Stimulated activated CD8-positive, alpha-beta memory T cell treated with anti-CD3 and anti-CD28 coated beads, Interleukin-4, amount 100 ng/mL, for 24 hours (primary cell): ENCODE measurements at places on chromosomes 1 and 21.

DNA sequence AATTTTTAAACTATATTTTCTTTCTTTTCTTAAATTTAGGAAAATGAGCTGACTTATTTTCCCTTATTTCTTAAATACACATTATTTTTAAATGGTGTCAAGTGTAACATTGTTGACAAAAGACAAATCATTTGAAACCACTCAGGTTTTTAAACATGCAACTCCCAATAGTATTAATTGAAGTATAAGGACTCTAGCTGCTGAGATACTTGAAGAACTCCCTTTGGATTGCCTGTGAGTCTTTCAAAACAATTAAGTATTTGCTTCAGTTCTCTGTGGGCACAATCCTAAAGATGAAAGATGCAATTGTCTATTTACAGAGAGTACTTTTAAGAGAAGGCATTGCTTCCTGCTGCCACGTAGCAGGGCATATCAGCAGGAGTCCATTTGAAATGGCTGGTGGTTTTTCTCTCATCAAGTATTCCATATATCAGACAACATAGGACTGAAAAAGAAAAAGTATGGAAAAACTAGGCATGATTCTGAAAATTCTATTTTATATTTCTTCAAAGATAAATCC lies 373.4 kb downstream of the NEGR1 start:
- no peak for DNase-seq

DNA sequence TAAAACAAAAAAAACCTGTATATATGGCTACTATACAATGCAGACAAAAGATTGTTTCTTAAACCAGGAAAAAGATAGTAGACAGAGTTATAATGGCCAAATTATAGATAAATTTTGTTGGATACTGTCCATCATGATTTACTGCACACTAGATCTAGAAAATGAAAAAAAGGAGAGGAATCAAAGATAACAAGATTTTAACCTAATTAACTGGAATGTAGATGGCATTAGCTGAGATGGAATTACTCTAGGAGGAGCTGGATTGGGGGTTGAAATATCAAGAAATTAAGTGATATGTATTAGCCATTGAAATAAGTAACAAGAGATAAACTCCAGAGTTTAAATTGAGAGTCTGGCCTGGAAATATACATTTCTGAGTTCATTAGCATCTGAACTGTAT lies 1489.1 kb downstream of the PLA2G4A start:
- no peak for DNase-seq

DNA sequence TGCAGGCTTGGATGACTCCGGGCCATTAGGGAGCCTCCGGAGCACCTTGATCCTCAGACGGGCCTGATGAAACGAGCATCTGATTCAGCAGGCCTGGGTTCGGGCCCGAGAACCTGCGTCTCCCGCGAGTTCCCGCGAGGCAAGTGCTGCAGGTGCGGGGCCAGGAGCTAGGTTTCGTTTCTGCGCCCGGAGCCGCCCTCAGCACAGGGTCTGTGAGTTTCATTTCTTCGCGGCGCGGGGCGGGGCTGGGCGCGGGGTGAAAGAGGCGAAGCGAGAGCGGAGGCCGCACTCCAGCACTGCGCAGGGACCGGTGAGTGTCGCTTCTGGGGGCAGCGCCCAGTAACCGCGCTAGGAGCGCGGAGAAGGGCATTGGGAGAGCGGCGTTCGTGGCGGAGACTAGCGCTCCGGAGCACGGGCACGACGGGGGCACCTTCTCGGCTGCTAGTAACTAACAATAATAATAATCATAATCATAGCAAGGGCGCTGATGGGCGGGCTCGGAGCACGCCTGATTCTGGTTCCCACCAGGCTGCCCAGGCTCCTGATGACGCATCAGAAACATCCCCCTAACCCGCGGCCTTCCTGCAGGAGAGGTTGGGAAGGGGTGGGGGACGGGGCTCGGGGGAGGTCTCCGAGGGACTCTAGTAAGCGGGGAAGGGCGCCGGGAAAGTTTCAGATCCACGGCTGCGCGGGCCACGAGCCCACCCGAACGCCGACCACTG lies at the start of gene MX1:
MX1 (plus strand) TSS at position 286 of the 722 bp plus-strand sequence. CDS start 5,832 bp downstream, outside the sequence.
- peak; percentile 70 for DNase-seq

DNA sequence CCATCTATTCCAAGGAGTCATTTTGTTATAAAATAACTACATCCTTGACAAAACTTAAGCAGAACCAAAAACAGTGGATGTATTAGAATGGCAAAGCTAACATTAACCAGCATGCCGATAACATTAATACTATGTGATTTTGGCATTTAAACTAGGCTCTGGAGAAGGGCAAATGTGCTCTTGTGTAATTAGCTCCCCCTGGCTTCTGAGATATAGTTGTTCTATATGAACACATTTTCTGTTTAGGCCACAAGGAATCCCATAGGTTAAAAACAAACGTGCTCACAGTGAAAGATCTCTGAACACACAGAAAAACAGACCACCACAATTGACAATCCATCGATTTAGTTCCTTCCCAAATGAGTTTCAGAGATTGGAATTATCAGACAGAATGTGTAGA lies 57.4 kb upstream of the TARS2 start:
- no peak for DNase-seq

GRCh38 chr1:50562106-50562505 lies 138.9 kb upstream of the DMRTA2 start:
- DNase-seq, result no peak

DNA sequence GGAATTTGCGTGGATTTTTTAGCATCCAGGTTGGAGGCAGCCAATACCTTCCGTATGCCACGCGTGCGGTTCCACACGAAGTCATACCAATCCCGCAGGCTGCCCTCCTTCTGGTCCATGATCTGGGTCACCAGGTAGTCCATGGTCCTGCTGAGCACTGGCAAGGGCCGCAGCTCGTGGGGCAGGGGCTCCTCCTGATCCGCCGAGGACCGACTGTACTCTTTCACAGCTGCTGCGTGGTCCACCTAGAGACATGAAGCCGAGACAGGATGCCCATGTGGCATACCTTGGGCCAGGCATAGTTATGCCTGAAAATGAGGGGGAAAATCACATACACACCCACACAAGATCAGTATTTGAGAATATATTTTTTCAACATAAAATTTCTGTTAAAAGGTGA lies 12.1 kb downstream of the MCM3AP start:
- DNase-seq, result no peak

- DNase-seq, result no peak
Observed at GRCh38 chr1:8891401-8891800, 12.9 kb upstream of the ENO1 start.

DNA sequence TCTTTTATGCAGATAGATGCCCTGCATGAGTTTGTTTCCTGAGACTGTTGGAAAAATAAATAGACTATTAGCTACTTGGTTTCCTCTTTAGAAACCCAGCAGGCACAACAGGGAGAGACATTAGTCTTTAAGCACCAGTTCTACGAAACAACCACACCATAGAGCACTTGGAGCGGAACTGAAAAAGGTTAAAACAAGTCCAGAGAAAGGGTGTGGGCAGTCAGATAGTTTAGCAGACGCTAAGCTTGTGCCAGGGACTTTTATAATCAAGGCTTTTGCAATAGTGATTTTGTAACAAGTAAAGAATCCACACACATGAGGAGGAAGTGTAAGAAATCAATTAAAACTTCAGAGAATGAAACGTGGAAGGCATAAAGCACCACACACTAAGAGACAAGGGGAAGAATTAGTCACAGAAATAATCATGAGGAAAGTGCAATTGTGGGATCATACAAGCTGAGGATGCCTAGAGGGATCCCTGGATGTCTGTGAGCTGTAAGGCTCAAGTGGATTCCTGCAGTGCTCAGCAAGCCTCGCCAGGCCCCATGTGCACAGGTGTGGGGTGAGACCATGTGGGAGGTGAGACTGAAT lies 37.8 kb upstream of the TLR5 start:
- DNase-seq, result no peak

- no peak for DNase-seq
Observed at GRCh38 chr1:23718482-23718881, 24.8 kb upstream of the ELOA start.

GRCh38 chr1:80018348-80018747 lies 1011.8 kb upstream of the ADGRL4 start:
- no peak for DNase-seq

DNA sequence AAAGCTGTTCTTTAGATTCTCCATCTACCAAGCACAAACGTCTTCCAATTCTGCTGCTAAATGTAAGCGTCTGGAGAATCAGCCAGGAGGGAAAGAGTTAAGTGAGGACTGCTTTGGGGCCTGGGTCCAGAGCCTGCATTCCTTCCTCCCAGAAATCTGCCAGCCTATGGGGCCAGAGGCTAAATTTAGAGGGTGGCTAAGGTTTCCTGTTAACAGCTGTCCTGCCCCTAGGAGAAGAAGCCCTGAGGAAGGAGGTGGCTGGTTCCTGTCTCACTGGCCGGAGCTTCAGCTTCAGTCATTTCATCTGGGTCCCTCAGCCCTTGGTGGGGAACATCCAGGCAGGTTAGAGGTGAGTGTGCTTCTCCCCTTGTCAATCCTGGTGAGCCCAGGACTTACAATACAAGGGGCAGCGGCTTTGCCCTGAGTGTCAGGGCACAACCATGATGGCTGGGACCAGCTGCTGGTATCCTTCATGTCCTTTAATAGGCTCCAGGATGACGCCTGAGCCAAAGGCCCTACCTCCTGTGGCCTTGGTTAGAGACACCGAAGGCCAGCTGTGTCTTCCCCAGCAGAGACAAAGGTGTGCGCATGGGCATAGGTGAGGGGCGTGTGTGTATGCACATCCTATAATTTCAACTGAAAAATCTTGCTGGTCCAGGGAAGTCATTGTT lies at the start of gene STYXL2:
STYXL2 (plus strand) TSS at position 230 of the 671 bp plus-strand sequence. CDS start 775 bp downstream, outside the sequence.
- no peak for DNase-seq

DNA sequence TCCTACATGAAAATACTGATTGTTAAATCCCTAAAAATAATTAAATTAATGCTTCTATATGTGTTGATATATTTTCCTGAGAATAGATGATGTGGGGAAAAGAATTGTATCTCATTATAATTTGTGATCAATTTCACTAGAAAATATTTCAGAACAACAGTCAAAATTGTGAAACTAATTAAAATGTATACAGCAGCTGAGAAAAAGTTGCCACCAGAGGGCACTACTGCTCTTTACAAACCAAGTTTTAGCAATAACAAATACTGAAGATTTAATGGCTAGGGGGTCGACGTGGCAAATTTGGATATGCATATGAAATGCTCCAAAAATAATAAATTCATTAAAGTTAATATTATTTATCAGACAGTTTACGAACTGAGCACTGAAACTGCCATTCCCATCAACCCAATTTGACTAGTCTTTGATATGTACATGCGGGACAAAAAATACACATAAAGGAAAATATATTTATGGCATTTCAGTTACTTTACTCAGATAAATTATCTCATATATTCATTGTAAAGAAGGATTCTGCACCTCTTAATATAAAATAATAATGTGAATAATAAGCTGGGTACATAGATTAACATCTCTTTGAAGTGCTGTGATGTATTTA lies 96.3 kb upstream of the TMPRSS15 start:
- peak; percentile 12 for DNase-seq

DNA sequence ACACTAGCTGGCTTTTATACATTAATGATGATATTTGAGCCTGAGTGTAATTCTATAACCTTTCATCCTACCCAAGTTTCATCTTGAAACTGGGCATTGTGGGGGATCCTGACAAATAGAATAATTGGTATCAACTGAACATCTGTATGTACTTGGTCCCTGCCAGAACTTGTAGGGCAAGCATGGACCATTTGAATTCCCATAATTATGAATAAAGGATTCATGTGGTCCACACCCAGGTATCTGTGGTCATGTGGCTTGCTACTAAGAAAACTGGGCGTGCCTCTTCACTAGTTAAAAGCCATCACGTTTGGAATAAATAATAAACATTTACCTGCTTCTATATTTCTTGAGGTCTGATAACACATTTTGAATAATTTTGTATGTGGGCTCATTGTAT lies 20.6 kb upstream of the VTCN1 start:
- no peak for DNase-seq

DNA sequence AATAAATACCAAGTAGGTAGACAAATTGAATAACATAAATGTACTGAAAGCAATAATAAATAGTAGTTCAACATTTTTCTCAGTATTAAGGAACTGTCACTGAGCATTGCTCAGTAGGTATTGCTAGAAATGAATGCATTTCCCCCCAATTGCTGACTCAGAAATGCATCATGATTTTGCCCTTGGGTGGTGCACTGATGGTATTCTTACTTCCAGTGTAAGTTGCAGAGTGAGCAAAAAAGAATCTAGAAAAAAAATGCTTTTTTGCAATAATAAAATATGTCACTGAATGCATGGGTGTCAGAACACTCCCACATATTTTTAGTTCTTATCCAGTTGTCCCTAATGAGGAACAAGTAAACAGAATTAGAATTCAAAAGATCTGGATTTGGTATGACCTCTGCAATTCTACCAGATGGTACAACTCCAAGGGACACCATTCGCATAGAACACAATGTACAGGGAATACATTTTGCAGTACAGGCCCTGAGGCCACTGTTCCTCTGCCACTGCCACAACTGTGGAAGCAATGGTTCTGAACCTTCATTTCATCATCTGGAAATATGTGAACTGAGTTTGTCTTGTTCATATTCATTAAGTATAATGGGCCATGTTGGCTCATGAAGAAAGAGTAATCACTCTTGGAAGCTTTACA lies 78.0 kb downstream of the ATP6V1G3 start:
- no peak for DNase-seq

DNA sequence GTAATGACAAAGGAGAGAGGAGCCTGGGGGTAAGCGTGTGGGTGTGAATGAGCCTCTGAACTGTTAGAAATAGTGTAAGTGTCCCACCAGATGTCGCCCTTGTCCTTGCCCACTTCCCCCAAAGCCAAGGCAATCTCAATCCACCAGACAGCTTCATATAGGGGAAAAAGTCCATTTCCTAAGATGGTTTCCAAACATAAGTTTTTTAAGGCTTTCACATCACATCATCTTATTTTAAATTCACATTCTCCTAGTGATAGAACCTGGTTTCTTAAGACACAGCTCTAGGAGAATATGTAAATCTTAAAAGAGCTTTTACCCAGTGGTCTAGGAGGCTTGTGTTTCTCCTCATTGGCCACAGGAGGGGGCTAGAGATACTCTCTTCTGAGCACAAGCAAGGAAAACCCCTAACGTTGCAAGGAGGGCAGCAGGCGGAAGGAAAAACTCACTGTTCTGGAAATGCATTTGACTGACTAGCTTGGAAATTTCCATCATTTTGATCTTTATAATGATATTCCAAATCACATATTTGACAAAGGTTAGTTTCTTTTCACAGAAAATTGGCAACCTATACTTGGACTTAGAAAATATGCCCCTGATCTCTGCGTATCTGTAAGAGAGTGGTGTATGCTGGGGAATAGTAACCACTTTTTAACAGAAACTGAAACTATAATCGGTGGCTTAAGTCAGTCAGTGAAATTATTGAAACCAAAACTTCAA lies 51.9 kb upstream of the LPAR3 start:
- DNase-seq, result peak; percentile 41

GRCh38 chr1:23237508-23237907 lies 20.2 kb upstream of the HTR1D start:
- no peak for DNase-seq

DNA sequence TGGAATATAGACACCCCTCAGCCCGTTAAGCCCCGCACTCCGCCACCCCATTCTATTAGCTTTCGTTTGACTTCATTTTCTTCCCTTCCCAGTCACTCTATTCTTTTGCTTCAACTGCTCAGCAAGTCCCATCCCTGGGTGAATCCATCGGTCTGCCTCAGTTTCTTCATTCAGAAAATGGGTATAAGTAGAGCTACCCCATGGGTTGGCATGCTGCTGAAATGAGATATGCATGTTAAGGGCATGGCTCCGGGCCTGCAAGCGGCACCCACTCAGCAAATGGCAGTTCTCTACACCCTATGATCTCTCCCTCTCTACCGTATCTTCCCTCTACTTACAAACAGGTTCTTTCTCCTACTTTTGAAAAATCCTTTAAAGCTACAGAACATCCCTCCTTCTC lies 87.8 kb upstream of the IRF2BP2 start:
- DNase-seq, result no peak

- DNase-seq, result no peak
Observed at GRCh38 chr1:159890390-159890789, 9.6 kb downstream of the CFAP45 start.
